Caco-2 (cell line): ENCODE measurements at places on chromosomes 1 and 21. TPM values are rescaled to one million over a fixed set of nuclear protein-coding genes. Genes with fewer than 3 reads are reported as not detected.

The TNFRSF1B gene
- total RNA-seq, result 2.6 and 3.5 TPM in 2 replicates

The PTPN22 gene
- total RNA-seq, result not detected in 2 replicates

The ZRANB2 gene
- total RNA-seq, result 48.0 and 54.2 TPM in 2 replicates

The S100A7 gene
- not detected in 2 replicates for total RNA-seq

The NHLH2 gene
- not detected in 2 replicates for total RNA-seq

The COL6A2 gene
- 8.8 and 11.1 TPM in 2 replicates for total RNA-seq

The INPP5B gene
- 15.8 and 18.8 TPM in 2 replicates for total RNA-seq

The SYNJ1 gene
- total RNA-seq, result 8.3 and 11.5 TPM in 2 replicates

The KLHDC8A gene
- total RNA-seq, result not detected in 2 replicates

The CHI3L2 gene
- not detected in 2 replicates for total RNA-seq

The AMY1B gene
- total RNA-seq, result not detected in 2 replicates

The RAP1GAP gene
- 7.2 and 9.3 TPM in 2 replicates for total RNA-seq
